ENCODE measurements at places on chromosomes 6 and 20.

GRCh38 chr6:70586114-70586513 is 19.4 kb downstream of the SDHAF4 start:
- no peak for DNase-seq

- DNase-seq = no peak
Measured at GRCh38 chr6:55474382-55474781, 104.6 kb downstream of the HMGCLL1 start.

GRCh38 chr6:125004198-125004597 is 42.0 kb downstream of the RNF217 start:
- no peak for DNase-seq

DNA sequence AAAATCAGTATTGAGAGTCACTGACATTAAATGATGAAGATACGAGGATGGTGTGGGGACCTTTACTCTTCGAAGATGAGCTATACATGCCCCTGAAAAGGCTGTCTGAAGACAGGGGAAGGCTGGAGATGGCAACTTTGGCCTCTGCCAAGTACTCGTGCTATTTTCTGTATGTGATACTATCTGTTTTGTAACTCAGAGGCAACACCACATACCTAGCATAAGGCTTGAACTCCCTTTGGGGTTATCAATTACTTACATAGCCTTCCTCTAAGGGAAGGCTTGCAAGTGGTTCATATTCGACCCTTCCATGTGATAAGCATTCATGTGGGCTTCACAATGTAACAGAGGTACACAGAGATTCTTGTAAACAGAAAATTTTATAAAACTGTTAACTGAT is 68.7 kb upstream of the FBXO30 start:
- no peak for DNase-seq

DNA sequence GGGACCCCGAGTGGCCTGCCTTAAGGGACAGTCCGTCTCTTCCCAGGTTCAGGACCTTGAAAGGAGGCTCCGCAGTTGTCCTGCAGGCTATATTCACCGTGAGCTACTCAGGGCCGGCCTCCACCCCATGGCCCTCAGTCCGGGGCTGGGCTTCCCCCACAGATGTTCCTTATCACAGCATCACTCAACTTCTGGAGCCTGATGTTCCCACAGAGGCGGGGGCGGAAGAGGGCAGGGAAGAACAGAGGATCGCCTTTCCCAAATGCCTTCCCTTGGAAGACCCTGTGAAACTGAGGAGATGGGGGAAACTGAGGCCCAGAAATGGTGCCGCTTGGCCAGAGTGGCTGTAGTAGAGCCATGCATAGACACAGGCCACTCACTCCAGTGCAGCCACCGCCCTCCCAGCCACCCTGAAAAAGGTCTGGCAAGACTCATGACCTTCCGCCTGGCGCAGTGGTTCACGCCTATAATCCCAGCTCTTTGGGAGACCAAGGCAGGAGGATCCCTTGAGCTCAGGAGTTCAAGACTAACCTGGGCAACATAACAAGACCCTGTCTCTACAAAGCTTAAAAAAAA is 4.3 kb upstream of the COX4I2 start:
- DNase-seq = no peak

DNA sequence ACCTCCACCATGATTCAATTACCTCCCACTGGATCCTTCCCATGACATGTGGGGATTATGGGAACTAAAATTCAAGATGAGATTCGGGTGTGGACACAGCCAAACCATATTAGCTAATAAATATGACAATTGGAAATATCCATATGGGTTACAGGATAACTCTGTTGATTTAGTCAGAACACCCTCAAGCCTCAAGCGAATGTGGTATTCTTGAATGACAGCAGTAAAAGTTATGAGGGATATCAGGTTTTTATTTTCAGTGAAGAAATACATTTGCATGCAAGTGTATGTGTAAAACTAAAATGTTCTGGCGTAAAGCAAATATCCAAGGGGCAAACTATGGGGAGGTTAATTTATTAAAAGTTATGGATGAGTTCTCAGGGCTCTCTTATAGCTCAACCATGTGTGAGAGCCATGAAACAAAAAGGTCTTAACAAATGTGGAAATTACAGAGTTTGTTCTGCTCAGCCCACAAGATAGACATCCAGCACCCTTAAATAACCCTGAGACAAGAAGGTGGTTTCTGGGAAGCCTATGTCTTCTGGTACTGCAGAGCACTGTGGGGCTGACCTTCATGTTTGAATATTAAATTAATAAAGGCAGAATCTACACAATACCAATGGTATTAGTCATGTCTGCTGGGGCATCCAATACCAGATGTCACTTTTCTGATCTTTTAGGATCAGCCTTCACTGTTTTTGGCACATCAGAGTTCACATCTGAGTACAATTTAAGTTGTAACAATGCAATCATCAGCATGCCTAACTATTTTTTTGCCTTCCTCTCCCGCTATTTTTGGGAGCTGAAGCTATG is 370.5 kb upstream of the RSPO3 start:
- no peak for DNase-seq

DNA sequence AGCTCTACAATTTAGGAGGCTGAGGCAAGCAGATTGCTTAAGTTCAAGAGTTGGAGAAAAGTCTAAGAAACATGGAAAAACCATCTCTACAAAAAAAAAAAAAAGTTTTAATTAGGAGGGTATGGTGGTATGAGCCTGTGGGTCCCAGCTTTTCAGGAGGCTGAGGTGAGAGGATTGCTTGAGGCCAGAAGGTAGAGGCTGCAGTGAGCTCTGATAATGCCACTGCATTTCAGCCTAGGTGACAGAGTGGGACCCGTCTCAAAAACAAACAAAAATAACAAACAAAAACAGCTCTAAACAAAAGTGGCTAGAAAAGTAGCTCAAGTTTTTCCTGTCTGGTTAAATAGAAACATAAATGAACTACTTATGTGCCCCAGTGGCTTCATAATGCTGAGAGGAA is 2133.6 kb upstream of the DEFB115 start:
- no peak for DNase-seq

DNA sequence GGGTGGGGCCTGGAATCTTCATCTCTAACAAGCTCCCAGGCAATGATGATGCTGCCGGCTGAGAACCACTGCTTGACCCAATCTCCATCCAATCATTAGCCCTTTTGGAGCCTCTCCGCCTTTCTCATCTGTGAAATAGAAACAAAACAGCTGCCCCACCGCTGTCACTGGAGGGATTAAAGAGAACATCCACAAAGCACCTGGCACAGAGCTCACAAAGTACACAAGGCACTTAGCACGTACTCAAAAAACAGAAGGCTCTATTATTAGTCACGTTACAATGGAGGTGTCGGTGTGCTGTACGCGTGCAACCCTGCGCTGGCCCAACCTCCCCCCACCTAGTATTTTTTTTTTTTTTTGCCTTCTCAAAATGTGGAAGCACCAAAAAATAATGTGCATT is 213.5 kb upstream of the ARID1B start:
- peak; percentile 42 for DNase-seq

DNA sequence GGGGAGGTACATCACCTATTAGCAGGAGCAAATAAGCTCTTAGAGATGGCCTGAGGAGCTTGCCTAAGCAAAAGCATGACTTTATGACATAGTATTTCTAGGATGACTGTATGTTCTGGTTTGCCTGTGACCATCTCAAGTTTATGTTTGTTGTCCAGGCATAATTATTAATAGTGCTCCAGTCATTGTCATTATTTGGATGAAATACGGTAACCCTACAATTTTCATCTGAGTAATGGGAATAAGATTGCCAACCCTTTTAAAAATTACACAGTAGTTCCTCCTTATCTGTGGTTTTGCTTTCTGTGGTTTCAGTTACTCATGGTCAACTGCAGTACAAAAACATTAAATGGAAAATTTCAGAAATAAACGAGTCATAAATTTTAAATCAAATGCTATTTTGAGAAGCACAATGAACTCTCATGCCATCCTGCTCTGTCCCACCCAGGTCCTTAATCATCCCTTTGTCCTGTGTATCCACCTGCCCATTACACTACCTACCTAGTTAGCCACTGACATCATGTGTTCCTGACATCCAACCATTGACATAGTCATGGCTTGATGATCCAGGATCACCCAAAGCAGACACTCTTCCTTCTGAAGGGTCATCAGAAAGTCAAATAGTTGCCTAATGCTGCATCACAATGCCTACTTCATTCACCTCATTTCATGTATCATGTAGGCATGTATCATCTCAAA is 27.0 kb upstream of the TFB1M start:
- DNase-seq = no peak

DNA sequence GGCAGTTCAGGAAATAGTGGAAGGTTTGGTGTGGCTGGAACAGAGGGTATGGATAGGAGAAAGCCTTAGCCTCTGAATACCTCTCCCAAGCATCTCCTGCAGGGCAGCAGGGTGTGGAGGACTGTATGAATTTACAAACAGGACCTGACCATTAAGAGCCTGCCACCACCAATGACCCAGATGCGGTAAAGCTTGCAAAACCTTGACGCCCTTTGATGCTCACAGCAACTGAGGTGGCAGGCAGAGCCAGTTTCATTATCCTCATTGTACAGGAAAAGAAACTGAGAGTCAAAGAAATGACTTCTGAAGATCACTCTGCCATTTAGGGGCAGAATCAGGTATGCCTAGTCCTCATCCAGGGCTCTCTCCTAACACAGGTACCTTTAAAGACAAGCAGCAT is 2.4 kb downstream of the HM13 start:
- DNase-seq = no peak

DNA sequence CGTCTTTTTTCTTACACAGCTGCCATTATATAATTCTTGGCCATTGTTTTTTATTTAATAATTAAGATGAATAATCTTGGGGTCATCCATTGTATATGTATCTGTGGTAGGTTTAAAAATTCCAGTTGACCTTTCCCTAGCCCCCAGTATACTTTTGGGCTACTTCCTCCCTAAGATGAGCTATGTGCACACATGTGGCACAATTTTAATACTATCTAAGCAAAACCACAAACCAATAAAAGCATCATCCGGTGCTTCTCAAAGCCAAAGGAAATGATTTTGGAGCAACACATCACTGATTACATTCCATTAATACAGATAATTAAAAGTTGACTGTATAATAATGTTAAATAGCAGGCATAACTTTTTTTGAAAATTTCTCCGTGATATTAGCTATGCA is 161.2 kb downstream of the ATXN1 start:
- no peak for DNase-seq

GRCh38 chr6:24864343-24864742 is 65.6 kb upstream of the ARMH2 start:
- DNase-seq = no peak

- DNase-seq = no peak
Measured at GRCh38 chr20:46011631-46012482, 3.1 kb downstream of the MMP9 start.

- DNase-seq = no peak
Measured at GRCh38 chr6:90098001-90098531, 198.6 kb downstream of the BACH2 start.

- DNase-seq = no peak
Measured at GRCh38 chr6:28982476-28983266, 22.4 kb downstream of the ZNF311 start.

DNA sequence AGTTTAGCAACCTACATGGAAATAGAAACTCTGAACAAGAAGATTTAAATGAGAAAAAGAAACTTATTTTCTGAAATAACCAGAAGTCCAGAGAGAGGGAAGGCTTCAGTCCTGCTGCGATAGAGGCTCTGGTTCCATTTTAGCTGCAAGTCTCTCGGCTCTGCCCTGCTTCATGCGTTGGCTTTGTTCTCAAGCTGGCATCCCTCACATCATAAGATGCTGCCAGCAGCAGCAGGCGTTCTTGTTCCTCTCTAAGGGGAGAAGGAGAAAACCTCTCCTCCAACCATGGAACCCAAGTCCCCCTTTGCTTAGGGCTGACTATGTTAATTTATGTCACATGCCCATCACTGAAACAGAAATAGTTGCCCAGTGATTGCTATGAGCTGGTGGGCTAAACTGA is 46.4 kb upstream of the PMEPA1 start:
- DNase-seq = no peak

DNA sequence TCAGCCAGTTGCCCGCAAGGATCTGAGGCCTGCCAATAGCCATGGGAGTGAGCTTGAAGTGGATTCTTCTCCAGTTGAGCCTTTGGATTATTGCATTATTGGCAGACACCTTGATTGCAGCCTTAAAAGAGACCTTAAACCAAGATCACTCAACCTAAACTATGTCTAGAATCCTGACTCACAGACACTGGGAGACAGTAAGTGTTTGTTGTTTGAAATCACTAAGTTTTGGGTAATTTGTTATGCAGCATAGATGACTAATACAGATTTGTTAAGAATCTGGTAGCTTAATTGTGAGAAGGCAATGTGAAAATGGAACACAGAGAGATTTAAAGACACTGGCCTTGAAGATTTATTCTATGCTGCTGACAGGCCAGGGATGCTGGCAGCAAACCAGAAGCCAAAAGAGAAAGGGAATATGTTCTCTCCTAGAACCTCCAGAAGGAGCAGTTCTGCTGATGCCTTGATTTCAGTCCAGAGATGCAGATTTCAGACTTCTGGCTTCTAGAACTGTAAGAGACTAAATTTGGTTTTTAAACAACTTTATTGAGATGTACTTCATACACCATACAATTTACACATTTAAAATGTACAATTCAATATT is 17.6 kb downstream of the SIRPD start:
- DNase-seq = no peak

DNA sequence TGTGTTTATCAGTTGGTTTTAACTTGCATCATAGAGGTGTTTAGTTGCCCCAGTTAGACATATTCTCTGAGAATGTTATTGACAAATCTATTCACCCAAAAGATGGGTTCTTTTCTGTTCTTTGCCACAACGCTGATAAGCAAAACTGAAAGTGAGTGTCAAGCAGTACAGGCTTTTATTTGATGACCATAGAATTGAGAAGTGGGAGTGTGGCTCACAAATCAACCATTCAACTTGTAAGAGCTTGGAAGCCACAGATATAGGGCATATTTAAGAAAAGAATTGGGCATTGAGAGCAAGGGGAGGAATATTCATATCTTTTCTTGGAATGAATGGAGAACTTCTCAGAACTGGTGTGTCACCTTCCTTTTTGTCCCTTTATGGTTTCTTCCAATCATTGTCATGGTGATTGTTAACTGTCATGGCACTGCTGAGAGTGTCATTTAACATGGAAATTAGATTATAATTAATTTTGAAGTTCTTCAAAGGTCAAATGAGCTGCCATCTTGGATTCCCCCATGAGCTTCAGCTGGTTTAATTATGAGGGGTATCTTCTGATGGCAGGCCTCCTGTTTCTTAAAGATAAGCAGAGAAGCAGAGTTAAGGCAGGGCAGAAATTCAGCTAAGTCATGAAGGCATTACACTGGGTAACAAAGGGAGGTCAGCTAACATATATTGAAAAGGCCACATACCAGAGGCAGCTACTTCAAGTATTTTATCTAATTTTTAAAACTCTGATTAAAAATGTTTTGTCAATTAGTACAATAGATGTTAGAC is 254.0 kb upstream of the HTR1E start:
- DNase-seq = no peak

Measured in NCI-H187 (cell line).